ENCODE measurements at places on chromosomes 3 and 15.

GRCh38 chr3:175664911-175665310, 805.8 kb downstream of the NAALADL2 start:
- no peak for DNase-seq

- DNase-seq, result no peak
Measured at GRCh38 chr3:62940771-62941563, 65.8 kb upstream of the CADPS start.

- no peak for DNase-seq
Measured at GRCh38 chr3:154122552-154122911, 1.3 kb downstream of the ARHGEF26 start.

- DNase-seq, result no peak
Measured at GRCh38 chr3:62911526-62911925, 36.3 kb upstream of the CADPS start.

GRCh38 chr3:111762537-111762936, 96.5 kb upstream of the PHLDB2 start:
- DNase-seq, result no peak

GRCh38 chr3:29525254-29525881, 244.5 kb downstream of the RBMS3 start:
- no peak for DNase-seq

- DNase-seq, result no peak
Measured at GRCh38 chr3:50483374-50483773, 20.1 kb downstream of the CACNA2D2 start.

GRCh38 chr3:120324190-120324589, 25.0 kb downstream of the LRRC58 start:
- DNase-seq, result no peak

DNA sequence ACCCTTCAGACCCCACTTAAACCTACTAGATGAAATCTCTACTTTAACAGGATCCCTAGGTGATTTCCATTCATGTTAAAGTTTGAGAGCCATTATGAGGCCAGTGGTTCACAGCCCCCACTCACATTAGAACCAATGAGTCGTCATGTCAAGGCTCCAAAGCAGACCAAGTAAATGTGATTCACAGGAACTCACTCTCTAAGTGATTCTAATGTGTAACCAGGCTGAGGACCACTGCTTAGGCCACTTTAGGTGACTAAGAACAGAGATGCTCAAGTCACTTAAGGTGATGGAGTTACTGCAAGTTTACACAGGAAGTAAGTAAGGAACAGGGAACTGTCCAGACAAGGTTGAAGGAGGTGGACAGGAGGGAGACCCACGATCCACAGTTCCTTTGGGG, 7.7 kb downstream of the GALNT15 start:
- no peak for DNase-seq

DNA sequence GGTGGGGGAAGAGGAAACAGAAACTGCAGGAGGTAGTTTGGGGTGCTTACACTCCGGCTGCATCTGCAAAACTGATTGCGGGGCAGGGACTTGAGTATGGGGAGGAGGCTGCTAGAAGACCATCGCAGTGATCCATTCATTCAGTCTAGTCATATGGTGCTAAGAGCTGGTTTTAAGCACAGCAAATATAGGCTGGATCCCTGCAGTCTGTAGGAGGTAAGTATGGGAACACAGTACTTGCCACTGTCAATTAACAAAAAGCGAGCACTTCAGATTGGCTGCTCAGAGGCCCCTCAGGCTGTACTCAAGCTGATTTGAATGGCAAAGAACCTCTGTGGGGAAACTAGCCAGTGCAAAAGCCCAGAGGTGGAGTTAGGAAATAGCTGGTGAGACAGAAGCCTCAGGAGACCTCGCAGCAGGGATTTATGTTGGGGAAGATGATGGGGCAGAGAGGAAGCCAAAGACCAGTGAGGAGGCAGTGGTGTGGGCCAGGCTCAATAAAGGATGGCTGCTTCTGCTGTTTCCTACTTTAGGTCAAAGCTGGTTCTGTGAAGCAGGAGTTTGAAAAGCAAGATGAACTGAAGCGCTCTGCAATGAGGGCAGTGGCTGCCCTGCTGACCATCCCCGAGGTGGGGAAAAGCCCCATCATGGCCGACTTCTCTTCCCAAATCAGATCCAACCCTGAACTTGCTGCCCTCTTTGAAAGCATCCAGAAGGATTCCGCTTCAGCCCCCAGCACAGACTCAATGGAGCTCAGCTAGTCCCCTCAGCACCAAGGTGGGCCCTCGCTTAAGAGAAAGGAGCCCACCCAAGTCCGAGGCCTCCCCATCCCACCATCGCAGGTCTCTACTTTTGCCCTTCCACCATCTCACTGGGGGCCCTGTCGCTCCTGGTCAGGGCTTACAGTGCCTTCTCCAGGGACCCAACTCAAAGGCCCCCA, 7.9 kb downstream of the RPL32 start:
- DNase-seq, result no peak

DNA sequence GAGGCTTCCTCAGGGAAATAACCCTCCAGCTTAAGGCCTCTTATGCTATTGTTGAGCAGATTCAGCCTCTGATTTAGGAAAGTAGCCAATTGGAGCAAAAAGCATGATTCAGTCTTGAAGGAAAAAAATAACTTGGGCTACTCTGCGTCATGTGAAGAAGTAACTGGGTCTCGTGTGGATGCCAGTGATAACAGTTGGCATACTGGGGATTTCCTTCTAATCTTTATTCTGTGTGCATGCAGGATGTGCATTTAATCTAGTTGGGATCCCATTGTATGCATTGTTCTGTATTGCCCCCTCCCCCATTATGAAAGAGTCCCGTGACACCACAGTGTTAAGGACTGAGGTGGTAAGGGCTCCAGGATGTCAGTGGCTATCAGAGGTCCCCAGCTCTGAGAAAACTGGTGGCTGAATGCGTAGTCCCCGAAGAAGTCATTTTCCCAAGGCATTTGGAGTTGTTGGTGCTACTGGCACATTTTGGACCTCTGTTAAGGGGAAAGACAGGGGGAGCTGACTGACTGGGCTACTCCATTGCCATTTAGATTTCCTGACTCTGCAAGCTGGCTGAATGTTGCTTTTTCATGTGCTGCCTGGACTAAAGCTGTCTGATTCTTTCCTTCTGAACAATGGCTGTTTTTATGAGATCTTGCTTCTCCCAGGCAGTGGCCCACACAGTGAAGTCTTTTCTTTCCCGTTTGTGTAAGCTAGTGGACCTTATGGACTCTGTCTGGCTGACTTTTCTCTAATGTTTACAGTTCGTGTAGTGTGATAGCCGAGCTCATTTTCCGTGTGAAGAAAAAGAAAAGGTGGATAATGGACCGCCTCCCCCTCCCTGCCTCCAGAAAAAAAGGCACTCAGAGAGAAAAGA, 38.4 kb upstream of the TRAK1 start:
- no peak for DNase-seq

DNA sequence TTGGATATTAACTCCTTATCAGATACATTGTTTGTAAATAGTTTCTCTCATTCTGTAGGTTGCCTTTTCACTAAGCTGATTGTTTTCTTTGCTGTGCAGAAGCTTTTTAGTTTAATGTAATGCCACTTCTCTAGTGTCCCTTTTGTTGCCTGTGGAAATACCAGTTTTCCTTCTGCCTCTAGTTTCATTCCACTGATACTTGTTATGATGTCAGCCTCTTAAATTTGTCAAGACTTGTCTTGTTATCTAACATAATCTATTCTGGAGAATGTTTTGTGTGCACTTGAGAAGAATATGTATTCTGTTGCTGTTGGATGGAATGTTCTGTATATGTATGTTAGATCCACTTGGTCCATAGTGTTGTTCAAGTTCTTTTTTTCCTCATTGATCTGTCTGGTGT, 18.0 kb upstream of the CEP152 start:
- DNase-seq, result no peak

GRCh38 chr15:80750575-80750974, 28.6 kb upstream of the CEMIP start:
- DNase-seq, result no peak

- no peak for DNase-seq
Measured at GRCh38 chr3:168858327-168858726, 762.6 kb upstream of the GOLIM4 start.

DNA sequence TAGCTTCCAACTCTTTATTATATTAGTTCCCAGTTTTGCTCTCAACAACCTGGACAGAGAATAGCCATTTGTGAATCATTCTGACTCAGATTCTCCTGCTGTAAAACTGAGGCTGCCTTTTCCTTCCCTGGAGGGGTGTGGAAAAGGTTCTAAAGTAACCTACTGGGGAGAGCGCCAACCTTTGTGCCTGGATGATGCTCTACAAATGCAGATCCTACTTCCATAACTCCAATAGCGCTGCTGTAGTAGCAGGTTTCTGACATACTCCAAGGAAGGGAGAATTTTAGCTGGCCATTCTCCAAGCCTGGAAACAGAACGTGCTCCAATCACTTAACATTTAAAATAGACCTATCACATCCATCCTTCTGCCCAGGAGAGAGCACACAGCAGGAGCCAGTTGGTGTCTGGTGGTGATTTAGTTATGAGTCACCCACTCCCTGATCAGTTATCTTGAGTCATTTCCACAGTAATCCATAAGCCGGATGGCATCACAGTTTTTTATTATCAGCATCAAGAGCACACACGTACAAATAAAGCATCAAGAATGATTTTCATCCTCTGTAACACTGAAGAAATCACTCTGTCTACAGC, 38.3 kb downstream of the MYH15 start:
- peak; percentile 32 for DNase-seq

DNA sequence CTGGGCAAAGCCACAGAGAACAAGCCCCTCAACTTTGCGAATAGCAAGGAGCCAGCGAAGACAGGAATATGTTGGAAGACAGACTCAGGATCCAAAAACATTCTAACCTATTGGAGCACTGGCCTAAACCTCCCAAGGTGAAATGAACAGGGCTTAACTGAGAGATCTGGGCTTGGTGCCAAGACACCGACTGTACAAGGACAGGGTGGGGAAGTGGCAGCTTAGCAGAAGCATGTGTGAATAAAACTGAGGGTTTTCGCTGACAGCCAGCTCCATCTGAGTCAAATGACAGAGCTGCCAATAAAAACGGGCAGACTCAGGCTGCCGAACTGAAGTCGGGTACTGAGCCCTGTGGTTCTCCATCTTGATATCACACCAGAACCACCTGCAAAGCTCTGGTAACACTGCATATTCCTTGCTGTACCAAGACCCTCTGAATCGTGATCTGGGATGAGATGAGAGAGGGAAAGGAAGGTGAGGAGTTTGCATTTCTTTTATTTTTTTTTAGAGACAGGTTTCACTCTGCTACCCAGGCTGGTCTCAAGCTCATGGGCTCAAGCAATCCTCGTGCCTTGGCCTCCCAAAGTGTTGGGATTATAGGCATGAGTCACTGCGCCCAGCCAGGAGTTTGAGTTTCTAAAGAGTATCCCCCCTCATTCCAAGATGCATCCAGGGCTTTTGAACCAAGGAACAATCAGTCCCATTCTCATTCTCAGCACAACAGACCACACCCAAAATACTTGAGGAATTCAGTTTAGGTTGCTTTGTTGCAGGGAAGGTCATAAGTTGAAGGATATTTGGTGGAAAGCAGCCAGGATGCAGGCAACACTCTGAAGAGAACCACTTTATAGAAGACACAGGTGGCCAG, 6.0 kb upstream of the PLCB2 start:
- DNase-seq, result peak; percentile 73

DNA sequence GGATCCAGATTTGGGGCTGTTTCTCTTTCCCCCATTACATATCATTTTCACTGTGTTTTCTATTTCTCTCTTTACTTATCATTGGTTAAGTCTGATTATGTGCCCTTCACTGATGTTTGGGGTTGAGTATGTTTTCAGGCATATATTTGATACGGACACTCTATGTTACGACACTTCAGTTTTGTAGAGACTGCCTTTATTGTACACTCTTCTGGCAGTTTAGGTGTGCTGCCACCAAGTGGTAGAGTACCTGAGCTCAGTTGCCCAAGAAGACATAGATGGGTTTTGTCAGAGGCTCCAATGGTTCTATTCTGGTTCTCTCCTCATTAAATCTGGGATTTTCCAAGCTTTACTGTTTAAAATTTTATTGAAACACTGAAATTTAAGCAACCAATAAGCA, 255.0 kb upstream of the ROPN1 start:
- peak; percentile 49 for DNase-seq

DNA sequence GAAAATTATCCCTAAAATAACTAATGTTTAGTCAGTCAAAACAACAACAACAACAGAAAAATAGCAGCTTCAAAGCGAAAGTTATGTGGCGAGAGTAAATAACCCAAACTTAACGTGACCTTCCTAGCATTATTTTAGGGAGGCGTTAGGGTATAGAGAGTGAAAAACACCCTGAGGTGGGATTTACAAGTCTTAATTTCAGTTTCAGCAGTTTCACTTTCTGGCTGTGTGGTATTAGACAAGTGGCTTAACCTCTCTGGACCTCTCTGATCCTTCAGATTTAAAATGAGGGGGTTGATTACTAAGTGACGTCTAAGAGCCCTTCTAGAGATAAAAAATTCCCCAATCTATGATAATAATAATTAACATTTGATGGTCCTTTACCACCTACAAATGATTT, 291.2 kb downstream of the ZBTB20 start:
- no peak for DNase-seq

DNA sequence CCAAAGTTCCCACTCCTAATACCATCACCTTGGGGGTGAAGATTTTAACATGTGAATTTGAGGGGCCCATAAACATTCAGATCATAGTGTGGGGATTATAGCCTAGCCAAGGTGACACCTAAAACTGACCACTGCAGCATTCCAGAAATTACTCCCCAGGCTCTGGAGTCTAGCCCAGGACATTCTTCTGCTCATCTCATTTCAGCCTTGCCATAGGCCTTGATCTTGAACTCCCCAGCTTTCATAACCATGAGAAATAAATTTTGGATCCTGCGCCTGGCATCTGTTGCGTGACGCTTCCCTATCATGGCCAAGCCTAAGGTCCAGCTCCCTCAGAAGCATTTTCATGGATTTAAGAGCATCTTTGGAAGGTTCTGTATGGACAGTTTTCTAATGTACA, 502.9 kb upstream of the THBS1 start:
- no peak for DNase-seq
